ENCODE measurements at places on chromosomes 16 and 17.

GRCh38 chr17:40329839-40330794 lies 21.1 kb downstream of the RARA start:
- no peak for DNase-seq

DNA sequence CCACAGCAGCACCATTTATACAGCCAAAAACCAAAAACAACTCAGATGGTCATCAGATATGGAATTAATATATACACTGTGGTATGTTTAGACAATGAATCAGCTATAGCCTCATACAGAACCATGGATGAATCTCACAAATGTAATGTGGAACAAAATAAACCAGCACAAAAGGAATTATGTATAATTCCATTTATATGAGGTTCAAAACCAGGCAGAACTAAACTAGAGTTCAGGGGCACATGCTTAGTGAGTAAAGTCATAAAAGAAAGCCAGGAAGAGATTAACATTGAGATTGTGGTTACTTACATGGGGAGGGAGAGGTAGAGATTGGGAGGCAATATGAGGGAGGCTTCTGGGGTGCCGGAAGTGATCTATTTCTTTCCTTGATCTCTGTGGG lies 231.1 kb downstream of the COPRS start:
- no peak for DNase-seq

DNA sequence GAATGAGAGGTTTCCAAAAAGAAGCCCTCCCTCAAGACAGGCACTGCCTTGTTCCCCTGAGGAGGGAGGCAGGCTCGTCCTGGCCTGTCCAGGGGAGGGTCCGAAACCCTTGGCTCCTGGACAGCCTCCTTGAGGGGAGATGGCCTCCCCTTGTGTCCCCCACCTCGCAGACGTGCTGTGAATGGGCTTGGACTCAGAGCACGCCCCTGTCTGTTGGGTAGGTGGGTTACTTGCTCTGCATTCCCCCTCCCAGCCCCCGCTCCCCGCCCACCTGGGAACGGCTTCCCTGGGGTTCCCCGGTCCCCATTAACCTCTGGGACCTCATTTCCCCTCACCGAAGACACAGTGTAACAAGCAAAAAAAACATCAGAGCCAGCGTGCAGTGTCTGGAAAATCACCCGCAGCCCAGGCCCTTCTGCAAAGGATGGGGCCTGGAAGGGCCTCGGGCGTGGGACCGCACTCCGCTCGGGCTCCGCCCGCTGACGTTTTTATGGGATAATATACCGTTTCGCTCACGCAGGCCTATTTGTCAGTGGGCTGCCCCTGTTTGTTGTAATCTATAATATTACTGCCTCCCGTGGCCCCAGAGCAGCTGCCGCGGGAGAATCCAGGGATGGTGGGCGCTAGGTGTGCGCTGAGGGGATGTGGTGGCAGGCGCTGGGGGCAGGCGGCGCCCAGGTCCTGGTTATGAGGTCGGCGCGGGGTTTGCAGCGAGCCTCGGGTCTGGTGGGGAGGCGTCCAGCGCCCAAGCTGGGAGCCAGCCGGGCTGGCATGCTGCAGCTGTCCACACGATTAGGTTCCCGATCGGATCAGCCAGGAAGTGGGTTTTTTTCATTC lies 11.1 kb downstream of the BAHCC1 start:
- DNase-seq: no peak

- DNase-seq: no peak
Observed at GRCh38 chr16:13550254-13550653, 369.7 kb upstream of the ERCC4 start.

- DNase-seq: no peak
Observed at GRCh38 chr16:23519282-23519681, 9.0 kb upstream of the GGA2 start.

- DNase-seq: no peak
Observed at GRCh38 chr17:75551266-75551665, 25.8 kb downstream of the LLGL2 start.

GRCh38 chr16:72927199-72928089 lies 120.5 kb downstream of the ZFHX3 start:
- DNase-seq: peak; percentile 50

Measured in left hindlimb (tissue), 1 donor.